GM12864 (cell line): ENCODE measurements at places on chromosomes 2 and 18.

- DNase-seq = no peak
Observed at GRCh38 chr2:116222793-116223192, 1591.7 kb upstream of the DDX18 start.

- DNase-seq = no peak
Observed at GRCh38 chr2:39642051-39642718, 23.5 kb upstream of the TMEM178A start.

DNA sequence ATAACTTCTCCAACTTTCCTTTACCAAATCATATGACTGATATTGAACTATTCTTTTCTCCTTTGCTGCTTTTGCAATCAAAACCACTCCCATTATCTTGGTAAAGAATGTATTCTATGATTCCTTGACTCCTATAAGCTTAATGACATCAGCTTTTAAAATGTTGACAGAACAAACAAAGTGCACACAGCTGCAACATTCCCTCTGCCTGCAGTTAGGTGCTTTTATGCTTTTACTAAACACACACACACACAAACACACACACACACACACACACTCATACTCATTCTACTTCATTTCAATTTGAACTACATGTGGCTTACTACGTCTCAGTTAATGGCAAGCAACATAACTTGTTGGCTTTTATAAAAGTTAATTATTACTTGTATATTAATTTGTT is 946.6 kb downstream of the DPP10 start:
- DNase-seq = no peak

DNA sequence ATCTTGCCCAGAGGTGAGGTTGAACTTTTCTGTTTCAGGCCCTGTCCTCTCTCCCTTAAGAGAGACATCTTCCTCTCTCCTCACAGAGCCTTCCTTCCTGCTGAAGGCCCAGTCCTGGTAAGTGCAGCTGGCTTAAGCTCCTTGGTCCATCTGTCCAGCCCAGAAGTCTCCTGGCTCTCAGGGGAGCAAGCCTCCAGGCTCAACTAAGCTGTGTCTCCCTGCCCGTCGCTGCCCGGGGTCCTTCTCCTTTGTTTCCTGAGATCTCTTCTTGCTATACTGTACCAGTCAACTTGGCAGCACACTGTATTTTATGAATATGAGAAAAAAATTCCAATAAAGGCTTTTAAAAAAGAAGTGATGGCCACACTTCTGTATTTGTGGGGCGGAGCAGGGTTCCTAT is 77.4 kb downstream of the KCNF1 start:
- no peak for DNase-seq

- no peak for DNase-seq
Observed at GRCh38 chr2:28633204-28633603, 118.4 kb upstream of the PPP1CB start.

DNA sequence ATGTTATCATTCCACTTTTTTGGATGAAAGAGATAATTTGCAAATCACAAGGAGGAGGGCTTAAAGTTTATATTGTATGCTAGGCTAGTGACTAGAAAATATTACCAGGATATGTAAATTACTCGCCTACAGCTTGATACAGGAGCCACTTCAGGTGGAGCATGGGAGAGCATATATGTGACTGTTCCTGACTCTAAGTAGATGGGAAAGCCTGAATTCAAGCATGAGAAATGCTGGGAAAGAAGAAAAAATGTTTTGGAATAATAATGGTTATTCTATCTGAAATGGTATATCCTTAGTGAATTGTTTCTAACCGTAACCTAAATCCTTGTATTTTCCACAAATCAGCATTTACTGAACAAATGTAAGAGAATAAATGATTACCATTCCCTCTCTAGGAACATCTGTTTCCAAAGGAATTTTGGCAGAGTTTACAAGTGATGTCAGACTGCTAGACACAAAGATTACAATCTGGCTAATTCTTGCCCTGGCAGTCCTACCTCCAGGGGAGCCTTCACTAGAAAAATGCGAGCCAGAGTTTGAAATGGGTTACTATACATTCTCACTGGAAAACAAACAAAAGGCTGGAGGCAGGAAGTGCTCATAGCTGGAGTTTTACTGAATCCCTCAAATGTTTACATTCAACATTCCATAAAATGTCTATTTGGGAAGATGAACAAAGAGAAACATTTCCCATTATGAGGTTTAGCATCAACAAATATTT is 129.4 kb upstream of the MAPRE2 start:
- no peak for DNase-seq

- DNase-seq = peak; percentile 34
Observed at GRCh38 chr18:9475643-9476591, 604 bp downstream of the RALBP1 start.

GRCh38 chr2:10256515-10257031 is 46.1 kb upstream of the HPCAL1 start:
- no peak for DNase-seq

DNA sequence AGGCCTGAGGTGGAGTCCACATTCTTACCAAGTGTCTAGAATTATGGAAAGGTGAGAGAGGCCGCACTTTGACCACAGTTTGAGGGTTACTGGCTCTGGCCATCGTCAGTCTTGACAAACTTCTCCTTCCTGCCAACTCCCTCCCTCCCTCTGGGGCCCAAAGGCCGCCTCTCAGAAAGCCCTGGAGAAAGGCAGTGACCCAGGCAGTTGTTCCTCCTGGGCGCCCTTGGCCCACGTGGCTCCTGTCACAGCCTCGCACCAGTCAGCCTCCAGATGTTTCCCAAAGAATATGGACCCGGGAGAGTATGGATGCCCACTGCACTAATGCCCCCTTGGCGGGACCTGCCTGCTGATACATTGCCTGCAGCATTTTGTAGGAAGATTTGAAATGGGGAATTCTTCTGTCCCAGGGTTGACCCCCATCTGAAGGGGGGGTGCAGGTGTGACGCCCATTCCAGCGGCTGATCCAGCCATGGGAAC is 61.7 kb downstream of the ASB1 start:
- no peak for DNase-seq

DNA sequence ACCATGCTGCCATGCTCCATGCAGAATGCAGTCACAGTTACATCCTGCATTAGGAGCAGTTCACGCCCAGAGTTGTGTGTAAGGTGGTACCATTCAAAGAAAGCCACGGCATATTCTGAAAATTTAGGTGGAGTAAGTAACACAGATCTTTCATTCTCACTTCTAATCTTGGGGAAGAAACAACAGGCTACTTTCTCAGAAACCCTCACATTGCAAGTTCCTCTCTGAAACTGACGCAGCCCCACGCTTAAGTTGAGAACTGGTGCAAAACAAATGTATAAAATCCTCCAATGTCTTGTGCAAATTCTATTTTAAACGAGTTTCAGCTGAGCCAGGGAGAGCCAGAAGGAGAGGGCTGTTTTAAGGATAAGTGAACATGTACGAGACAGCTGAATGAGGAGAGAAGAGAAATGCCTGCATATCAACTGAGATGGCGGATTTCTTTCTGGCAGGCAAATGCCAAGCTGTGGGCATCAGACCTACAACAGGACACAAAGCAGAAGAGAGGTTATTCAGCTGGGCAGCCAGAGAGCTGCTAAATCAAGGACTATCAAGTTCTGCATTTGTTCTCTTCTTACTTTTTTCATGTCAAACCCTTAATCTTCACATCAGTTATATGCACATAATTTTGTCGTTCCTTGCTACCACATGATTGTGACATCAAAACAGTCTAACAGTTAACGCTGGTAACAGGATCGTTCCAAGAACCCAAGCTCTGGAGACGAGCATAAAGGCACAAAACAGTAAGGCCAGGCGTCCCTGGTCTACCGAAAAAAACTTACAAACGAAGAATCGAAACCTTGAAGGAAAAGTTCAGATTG is 6.4 kb downstream of the ARL4C start:
- peak; percentile 59 for DNase-seq

DNA sequence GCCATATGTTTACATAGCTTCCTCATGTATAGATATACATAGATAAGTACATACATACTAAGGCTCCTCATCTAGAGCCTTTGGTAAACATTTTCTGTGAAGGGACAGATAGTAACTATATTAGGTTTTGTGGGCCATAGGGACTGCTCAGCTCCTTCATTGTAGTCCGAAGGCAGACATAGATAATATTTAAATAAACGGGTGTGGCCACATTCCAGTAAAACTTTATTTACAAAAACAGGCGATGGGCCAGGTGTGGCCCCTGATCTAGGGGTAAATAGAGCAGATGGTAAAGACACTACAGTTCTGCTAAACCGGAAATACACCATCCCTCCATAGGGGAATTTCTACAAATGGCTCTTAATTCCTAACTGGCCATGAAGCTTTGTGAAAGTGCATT is 7.3 kb downstream of the COQ10B start:
- DNase-seq = no peak

GRCh38 chr2:183812091-183812490 is 687.8 kb downstream of the NUP35 start:
- no peak for DNase-seq

DNA sequence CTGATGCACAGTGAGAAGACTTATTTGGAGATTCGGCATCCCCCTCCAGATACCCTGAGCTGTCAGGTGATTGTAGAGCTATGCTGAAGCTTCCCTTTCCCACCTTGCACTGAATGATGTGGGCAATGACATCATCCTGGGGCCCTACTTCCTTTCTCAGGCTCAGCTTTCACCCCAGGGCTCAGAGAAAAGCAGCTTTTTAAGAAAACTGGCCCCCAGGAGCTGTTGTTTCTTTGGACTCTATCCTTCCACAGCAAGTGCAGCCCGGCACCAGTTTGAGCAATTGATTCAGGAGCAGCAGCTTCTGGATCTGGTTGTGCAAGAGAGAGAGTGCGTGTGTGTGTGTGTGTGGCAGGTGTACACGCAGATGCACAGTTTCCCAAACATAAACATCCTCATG is 251.3 kb downstream of the ANAPC1 start:
- DNase-seq = no peak

- DNase-seq = no peak
Observed at GRCh38 chr18:77090546-77091174, 41.9 kb downstream of the MBP start.

- DNase-seq = no peak
Observed at GRCh38 chr18:27276886-27277285, 91.8 kb upstream of the CHST9 start.

DNA sequence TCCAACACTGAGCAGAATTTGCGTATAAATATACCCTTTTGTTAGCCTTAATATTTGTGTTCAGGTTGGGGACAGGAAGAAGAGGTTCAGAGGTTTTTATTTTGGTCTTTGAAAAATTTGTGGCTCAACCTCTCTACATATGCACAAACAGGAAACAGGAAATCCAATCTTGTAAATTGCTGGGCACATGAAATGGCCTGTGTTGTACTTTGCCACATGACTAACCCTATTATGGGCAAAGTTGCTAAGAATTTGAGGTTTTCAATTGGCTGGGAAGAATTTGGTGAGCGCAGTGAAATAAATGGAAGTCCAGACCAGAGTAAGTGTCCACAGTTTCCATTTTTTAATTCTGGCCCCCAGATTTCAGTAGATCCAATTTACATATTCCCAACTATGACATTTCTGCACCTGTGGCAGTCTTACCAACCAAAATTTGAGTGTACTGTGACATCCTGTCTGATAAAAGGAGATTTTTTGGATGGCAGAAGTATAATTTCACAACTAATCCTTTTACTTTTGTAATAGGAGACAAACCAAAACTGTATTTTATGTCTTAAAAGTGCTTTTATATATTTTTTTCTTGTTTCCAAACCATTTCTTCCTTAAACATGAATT is 63.6 kb downstream of the COX7A2L start:
- no peak for DNase-seq

DNA sequence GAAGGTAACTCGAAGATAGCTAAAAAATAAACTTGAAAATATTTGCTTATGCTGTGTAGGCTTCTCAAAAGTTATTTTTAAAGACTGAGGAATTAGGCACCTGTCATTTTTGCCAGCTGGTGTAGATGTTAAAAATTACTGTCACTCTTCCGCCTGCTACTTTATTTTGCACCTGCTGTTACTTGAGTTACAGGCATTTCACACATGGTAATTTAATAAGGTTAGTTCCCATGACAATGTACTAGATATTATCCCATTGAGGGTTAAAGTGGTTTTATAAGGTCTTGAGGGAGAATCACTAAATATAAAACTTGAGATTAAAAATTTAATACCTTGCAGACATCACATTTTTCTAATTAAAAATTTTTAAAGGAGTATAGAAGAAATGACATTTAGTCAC is 26.6 kb downstream of the MYL1 start:
- no peak for DNase-seq

- no peak for DNase-seq
Observed at GRCh38 chr2:168091986-168092385, 155.4 kb downstream of the STK39 start.

DNA sequence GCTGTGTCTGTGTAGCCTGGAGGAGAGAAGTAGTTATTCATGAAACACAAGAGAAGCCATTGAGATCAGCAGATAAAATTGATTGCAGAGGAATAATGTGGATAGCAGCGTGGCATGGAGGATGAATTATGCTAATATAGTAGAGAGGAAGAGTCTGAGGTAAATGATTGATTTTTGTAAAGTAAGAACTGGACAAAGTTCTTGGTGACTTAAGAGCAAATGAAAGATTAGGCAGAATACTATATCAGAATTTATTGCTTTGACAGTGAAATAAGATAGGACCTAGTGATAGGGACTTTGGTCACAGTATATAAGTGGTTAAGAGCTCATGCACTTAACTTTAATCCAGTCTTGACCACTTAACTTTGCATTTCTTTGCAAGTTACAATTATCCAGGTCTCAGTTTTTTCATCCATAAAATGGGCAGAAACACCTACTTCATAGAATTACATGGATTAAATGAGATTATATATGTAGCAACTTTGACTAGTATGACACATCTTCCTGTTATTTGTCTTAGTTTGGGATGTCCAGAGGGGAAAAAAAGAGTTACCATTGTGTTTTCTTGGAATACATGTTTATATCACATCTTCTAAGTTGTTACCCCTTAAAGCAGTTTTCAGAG is 29.1 kb downstream of the ACVR2A start:
- DNase-seq = no peak

GRCh38 chr2:209094221-209094620 is 329.6 kb upstream of the MAP2 start:
- no peak for DNase-seq
